ENCODE measurements at places on chromosomes 12 and 14.

GRCh38 chr14:51564986-51565604, 86.6 kb upstream of the FRMD6 start:
- DNase-seq = no peak

DNA sequence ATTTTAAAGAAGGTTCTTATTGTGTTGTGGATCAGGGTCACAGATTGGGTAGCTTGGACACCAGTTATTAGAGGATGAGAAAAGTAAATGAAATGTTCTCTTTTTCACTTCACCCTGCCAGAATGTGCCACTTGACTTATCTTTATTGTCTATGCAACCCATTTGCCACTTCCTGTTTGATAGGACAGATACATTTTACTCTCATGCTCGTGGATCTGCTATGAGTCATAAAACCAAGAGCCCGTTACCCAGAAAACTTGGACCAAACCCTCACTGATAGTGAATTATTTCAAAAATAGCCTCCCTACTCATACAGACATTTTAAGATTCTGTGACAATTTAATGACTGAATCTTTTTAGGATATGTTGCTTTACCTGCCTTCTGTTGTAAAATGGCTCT, 1.8 kb downstream of the ISCA2 start:
- DNase-seq = no peak

GRCh38 chr12:51886021-51886710, 1.7 kb upstream of the ANKRD33 start:
- DNase-seq = no peak

- DNase-seq = no peak
Observed at GRCh38 chr14:104126753-104127152, 11.6 kb upstream of the KIF26A start.

GRCh38 chr14:81805785-81806184, 272.1 kb upstream of the SEL1L start:
- no peak for DNase-seq

GRCh38 chr14:68633131-68633991, 159.5 kb downstream of the ZFP36L1 start:
- DNase-seq = no peak

DNA sequence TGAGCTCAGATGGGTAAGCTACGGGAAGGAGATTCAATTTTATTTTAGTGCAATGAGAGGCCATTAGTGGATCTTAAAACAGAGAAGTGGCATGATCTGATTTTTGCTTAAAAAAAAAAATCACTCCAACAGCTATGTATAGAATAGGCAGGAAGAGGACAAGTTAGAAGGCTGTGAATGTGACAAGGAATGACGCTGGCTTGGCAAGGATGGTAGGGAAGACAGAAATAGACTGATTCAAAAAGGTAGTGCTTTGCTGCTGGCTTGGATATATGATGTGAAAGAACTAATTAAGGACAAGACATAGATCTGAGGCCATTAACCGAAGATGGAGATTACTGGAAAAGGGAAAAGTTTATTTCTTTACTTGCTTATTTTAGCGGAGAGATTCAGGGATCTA, 105.2 kb upstream of the GPHB5 start:
- DNase-seq = no peak

DNA sequence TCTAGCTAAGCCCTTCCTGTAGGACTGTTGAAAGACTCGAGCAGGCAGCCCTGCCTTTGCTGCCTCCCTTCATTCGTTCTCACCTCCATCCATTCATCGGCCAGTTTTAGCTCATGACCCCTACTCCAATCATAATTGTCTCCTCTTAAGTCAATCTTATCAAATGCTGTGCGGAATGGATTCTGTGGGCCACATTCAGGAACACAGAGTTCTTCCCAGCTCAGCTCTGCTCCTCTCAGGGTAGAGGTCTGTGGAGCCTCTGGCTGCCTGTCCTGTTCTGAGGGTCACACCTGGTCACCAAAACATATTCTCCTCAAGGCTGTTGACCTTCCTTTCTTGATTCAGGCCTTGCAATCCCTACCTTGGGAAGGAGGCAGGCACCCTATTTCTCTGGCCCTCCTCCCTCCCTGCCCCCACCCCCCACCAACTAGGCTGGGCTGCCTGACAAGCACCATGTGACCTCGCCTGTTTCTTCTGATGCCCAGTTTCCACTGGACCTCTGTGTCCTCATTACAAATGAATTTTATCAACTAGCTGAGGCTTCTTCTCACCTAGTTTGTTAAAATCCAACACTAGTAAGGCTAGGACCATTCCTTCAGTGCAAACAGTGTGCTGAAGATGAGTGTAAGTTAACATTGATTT, 3.5 kb downstream of the SMCO2 start:
- DNase-seq = no peak

- no peak for DNase-seq
Observed at GRCh38 chr14:30194741-30195148, 267.1 kb upstream of the PRKD1 start.

- DNase-seq = no peak
Observed at GRCh38 chr14:84961637-84962036, 568.3 kb upstream of the FLRT2 start.

DNA sequence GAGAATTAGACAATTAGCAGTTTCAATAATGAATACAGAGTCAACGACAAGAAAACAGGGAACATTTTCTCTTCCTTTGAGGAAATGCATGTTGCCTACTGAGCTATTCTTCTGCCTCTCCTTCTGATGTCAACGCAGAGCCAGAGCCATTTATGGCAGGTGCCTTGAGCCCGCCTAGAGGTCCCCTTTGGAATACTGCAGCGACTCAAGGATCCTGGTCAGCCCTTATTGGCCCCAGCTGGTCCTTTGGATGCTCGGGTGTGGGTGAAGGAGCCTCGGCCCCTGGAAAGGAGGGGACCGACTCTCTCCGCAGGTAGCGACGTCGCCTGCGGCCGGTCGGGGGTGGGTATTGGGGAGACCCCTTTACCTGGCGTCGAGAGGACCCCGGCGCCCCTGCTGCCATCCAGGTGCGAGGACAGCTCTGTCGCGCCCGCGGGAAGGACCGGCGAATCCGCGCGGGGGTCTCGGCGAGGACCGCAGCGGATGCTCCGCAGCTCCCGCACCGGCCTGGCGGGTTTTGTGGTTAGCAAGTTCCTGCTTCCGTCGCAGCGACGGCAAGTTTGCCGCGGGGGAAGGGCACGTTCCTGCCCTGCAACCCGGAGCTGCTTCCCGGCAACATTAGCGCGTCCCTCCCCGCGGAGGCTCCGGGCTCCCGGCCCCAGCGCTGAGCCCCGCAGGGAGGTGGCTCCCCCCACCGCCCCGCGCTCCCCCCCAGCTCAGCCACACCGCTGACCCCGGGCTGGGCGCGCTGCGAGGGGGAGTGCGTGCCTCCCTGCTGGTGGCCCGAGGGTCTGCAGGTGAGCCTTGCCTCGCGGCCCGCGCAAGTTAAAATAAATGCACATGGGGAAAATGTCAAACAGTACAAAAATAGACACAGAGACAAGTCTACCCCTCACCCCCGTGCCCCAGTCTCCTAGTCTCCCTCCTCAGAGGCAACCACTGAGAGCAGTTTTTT, at the start of gene MANSC1:
TSS of gene MANSC1 (minus strand) at position 532 of the 955 bp plus-strand sequence. CDS start 6,928 bp downstream, outside the sequence.
- peak; percentile 37 for DNase-seq

- no peak for DNase-seq
Observed at GRCh38 chr14:21070610-21071224, 613 bp downstream of the ARHGEF40 start.

- DNase-seq = peak; percentile 74
Observed at GRCh38 chr12:107402041-107403022, 283.3 kb upstream of the PWP1 start.

GRCh38 chr14:24398653-24399446, at the start of gene NYNRIN:
Gene NYNRIN, plus strand, starts transcription at chr14:24399003. Its CDS starts 244 bp downstream, at chr14:24399247.
- DNase-seq = peak; percentile 17
